Activated naive CD4-positive, alpha-beta T cell treated with anti-CD3 and anti-CD28 coated beads for 36 hours (primary cell): ENCODE measurements at places on chromosomes 1 and 21.

DNA sequence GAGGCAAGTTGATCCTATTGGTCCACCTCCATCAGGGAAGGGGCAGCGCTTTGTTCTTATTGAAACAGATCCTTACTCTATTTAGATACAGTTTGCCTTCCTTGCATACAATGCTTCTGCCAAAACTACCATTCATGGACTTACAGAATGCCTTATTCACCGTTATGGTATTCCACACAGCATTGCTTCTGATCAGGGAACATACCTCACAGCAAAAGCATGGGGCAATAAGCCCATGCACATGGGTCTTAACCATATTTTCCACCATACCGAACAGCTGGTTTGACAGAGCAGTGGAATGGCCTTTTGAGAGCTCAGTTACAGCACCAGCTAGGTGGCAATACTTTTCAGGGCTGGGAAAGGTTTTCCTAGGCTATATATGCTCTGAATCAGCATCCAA lies 544.8 kb upstream of the ADGRL4 start:
- no peaks in the 10 kb centered on the region for H3K36me3 ChIP-seq
- no peak overlapping the region for H3K4me3 ChIP-seq
- no peak overlapping the region for H3K27ac ChIP-seq
- DNase-seq, result no peak
- H3K27me3 ChIP-seq, result no peaks in the 10 kb centered on the region

DNA sequence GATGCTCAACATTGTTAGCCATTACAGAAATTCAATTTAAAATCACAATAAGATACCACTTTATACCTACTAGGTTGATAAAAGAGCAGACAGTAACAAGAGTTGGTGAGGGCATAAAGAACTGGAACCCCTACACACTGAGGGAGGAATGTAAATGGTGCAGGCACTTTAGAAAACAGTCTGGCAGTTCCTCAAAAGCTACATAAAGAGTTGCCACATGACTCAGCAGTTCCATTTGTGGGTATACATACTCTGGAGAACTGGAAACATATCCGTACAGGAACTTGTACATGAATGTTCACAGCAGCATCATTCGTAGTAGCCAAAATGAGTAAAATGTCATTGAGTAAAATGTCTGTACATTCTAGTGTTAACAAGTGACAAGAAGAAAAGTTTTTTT lies 17.0 kb downstream of the NSL1 start:
- no peak for DNase-seq
- H3K27ac ChIP-seq, result no peak overlapping the region
- peaks cover 35% of the 10 kb centered on the region for H3K36me3 ChIP-seq

DNA sequence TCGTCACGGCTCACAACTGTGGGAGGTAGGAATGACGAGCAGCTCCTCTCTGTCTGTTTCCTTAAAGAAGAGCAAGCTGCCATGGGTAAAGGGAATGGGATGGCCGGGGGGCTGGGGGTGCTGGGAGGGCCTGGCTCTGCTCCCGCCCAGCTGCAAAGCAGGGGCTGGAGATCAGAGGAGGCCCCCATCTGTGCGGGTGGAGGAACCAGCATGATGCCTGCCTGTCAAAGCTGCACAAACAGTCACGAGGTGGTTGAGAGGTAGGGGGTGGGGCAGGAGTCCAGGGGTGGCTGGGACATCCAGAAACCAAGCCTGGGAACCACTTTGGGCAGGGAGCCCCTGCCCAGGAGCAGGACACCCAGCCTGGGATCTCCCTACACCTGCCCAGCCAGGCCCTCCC lies 12.6 kb downstream of the SLC41A1 start:
- H3K4me1 ChIP-seq, result peaks cover 19% of the 10 kb centered on the region
- H3K27me3 ChIP-seq, result no peaks in the 10 kb centered on the region
- H3K36me3 ChIP-seq, result peaks cover 6% of the 10 kb centered on the region

GRCh38 chr1:163357378-163357777 lies 35.6 kb downstream of the NUF2 start:
- H3K27me3 ChIP-seq, result no peaks in the 10 kb centered on the region
- no peak overlapping the region for H3K27ac ChIP-seq
- no peak for DNase-seq
- peaks cover 2% of the 10 kb centered on the region for H3K4me1 ChIP-seq
- no peak overlapping the region for H3K4me3 ChIP-seq

GRCh38 chr1:152926091-152926490 lies 17.7 kb downstream of the IVL start:
- no peaks in the 10 kb centered on the region for H3K4me1 ChIP-seq
- no peaks in the 10 kb centered on the region for H3K36me3 ChIP-seq
- no peak for DNase-seq
- H3K27ac ChIP-seq, result no peak overlapping the region
- peaks cover 13% of the 10 kb centered on the region for H3K27me3 ChIP-seq

GRCh38 chr21:45401916-45402900 lies 2.8 kb upstream of the COL18A1 start:
- H3K27ac ChIP-seq, result no peak overlapping the region
- peaks cover 6% of the 10 kb centered on the region for H3K36me3 ChIP-seq
- no peak overlapping the region for H3K4me3 ChIP-seq
- peaks cover 48% of the 10 kb centered on the region for H3K27me3 ChIP-seq
- H3K4me1 ChIP-seq, result peaks cover 11% of the 10 kb centered on the region
- DNase-seq, result no peak

GRCh38 chr1:115238336-115239147 lies 99.5 kb downstream of the NGF start:
- H3K27ac ChIP-seq, result no peak overlapping the region
- no peaks in the 10 kb centered on the region for H3K4me1 ChIP-seq
- H3K36me3 ChIP-seq, result no peaks in the 10 kb centered on the region
- H3K4me3 ChIP-seq, result no peak overlapping the region
- DNase-seq, result no peak
- peaks cover 4% of the 10 kb centered on the region for H3K27me3 ChIP-seq
